A549 treated with Hydrocortisone at 1 μM for 4 hours (cell line): ENCODE measurements at places on chromosomes 1 and 21. TPM values are rescaled to one million over a fixed set of nuclear protein-coding genes. Genes with fewer than 3 reads are reported as not detected.

The CDA gene
- 31.6 to 40.9 TPM (median 33.4 TPM) in 5 replicates for total RNA-seq

The KCNN3 gene
- total RNA-seq: 0.01 to 0.03 TPM (median 0.02 TPM) in 4 of 5 replicates, not detected in the other

The VN1R5 gene
- total RNA-seq: not detected in 5 replicates

The CYYR1 gene
- not detected in 5 replicates for total RNA-seq

The ANGPTL1 gene
- not detected in 5 replicates for total RNA-seq

The COL11A1 gene
- 1.1 to 3.0 TPM (median 2.6 TPM) in 5 replicates for total RNA-seq
